ENCODE measurements at places on chromosomes 12 and 14. TPM values are rescaled to one million over a fixed set of nuclear protein-coding genes. Genes with fewer than 3 reads are reported as not detected.
A peak's percentile ranks its signal among the peaks of the same experiment; 100 is the strongest.

DNA sequence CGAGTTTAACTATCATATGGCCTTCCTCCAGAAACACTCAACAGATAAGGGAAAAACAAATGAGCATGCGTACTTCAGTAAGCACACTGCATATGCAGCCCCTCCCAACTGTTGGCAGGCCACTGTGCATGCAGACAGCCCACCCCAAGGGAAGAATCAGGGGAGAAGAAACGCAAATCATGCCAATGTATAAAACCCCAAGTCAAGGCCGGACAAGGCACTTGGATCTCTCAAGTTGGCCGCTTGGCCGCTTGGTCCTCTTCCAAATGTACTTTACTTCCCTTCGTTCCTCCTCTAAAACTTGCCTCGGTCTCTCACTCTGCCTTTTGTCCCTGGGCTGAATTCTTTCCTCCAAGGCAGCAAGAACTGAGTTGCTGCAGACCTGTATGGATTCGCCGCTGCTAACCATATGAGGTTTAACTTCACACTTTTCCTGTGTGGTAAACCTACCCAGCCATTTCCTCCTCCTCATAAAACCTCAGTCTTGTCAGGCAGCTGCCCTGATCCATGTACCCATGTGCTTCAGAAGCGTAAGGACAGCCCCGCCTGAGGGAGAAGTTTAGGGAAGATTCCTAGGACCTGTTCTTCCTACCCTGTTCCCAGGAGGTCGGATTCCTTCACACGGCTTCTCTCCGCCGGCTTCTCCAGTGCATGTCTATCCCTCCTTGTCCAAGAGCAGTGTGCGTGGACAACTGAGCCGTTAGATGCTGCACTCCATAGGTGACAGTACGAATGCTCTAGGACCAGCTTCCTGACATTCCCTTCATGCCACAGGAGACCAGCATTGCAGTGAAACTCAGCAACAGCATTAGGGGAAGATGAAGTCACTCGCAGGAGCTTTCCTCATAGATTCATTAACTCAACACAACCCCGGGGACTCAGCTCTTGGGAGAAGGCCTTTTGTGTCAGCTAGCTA, 188.0 kb downstream of the MON2 start:
- DNase-seq: no peak

- DNase-seq: no peak
Measured at GRCh38 chr14:69680297-69680696, 68.9 kb downstream of the SUSD6 start.

DNA sequence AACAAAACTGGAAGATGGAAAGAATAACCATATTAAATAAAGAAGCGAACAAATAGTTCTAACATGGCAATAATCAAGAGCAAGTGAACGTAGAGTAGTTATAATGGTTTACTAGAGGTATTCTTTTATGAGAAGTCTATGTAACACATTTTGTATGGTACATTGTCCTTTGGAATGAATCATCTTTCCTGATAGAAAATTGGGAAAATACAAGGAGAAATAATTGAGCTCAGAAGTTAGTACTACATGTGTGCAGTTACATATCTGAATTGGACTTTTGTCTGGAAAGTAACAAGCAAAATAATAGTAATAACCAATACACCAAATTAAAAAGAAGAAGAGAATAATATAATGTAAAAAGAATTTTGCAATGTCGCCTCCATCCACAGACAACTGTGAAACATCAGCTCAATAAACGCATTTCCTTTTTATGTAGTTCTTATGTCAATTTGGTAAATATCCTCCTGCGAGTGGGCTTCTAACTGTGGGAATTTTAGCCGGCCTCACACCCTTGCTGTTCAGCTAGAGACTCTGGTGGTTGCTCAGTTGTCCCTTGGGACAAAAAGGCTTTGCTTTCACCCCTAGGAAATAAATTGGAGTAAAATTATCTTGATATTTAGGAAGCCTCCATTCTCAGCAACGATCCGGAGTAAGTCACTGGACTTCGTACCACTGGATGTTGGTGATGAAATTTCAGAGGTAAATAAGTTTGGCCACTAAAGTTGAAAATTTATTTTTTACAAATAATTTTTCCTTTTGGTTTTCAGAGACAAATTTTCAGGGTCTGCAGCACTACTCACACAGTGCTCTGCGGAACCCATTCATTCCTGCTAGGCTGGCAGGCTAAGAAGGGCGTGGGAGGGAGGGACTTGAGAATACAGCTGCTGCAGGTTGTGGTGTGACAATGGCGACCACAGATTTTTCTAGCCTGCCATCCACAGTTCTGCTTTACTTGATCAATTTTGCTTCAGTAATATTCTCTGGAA, 1.1 kb upstream of the TUBA1A start:
- DNase-seq: no peak

GRCh38 chr12:7090222-7090998, 1.8 kb downstream of the C1R start:
- DNase-seq: no peak

The TMEM253 gene
- total RNA-seq: not detected

The APOF gene
- total RNA-seq: not detected

- peak; percentile 54 for DNase-seq
Measured at GRCh38 chr12:19129486-19130223, at the start of gene PLEKHA5. Gene PLEKHA5, plus strand, starts transcription at chr12:19129733. Its CDS starts 67 bp downstream, at chr12:19129800.

DNA sequence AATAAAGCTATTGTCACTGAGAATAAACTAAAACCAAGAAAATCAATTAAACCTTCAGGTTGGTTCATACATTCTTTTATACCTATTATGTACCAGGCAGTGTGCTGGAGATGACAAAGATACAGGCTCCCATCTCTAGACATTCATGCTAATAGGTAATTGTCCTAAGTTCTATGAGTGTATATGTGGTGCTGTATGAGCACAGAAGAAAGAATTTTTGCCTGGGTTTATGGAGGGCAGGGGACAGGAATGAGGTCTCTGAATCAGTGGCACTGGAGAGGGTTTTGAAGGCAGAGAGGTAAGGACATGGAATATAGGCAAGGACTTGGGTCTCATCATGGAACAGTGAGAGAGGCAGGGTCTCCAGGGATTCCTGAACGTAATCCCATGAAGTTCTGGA, 38.7 kb downstream of the MAP1LC3B2 start:
- DNase-seq: no peak

The VDR gene
- total RNA-seq: 2.5 TPM

The CLEC7A gene
- not detected for total RNA-seq

The OR6C76 gene
- not detected for total RNA-seq

The FOXG1 gene
- total RNA-seq: not detected

- no peak for DNase-seq
Measured at GRCh38 chr12:56574210-56574609, 52.6 kb downstream of the RBMS2 start.

DNA sequence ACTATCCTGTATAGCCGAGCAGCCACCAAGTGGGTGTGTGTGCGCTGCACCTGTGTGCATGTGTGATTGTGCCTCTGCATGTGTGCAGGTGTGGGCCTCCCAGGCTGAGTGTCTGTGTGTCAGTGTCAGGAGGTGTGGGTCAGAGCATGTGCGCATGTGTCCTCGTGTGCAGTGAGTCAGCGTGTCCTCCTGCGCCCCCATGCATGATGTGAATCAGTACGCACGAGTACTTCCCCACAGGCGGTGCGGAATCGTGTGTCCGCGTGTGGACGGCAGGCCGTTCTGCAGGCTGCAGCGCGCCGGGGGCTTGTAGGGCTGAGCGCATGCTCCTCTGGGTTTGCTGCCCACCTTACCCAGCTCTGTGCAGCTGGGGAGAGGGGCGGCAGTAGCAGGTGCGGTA, 34.2 kb downstream of the DTX1 start:
- DNase-seq: no peak

The HOXC12 gene
- 11.0 TPM for total RNA-seq

The RASSF8 gene
- 43.5 TPM for total RNA-seq

- DNase-seq: no peak
Measured at GRCh38 chr12:101596172-101596571, 1.4 kb downstream of the MYBPC1 start.

- DNase-seq: peak; percentile 98
Measured at GRCh38 chr12:124567673-124568373, 411 bp upstream of the NCOR2 start.

The CALM1 gene
- total RNA-seq: 466 TPM

The FMNL3 gene
- total RNA-seq: 12.9 TPM

- DNase-seq: no peak
Measured at GRCh38 chr12:130826151-130826801, 12.8 kb downstream of the STX2 start.

The HVCN1 gene
- total RNA-seq: not detected

- DNase-seq: no peak
Measured at GRCh38 chr12:125983094-125983783, 918.0 kb downstream of the AACS start.

- no peak for DNase-seq
Measured at GRCh38 chr14:101529079-101529478, 32.2 kb upstream of the DIO3 start.

- no peak for DNase-seq
Measured at GRCh38 chr12:46667551-46667950, 158.2 kb downstream of the SLC38A4 start.
